ENCODE measurements at places on chromosomes 5 and 9.

- peak; percentile 39 for DNase-seq
These were observed 375.9 kb upstream of the TLE4 start for GRCh38 chr9:79195879-79196278.

DNA sequence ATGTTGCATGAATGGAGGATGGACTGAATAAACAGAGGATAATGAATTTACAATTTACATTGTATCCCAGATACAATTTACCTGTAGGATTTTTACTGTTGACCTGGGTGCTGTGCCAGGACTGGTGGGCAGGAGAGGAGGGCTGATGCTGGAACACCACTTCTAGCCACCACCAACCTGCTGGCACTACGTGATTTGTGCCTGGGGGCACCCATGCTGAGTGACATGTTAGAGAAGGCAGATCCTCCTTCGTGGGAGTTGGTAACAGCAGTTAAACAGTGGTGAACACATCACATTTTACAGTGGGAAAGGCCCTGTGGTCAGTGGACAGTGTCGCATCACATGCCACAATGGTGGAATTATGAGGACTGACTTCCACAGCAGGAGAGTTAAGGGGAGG, 3.0 kb upstream of the ANKRD34B start:
- no peak for DNase-seq

- DNase-seq, result no peak
These were observed 194.0 kb downstream of the IRX2 start for GRCh38 chr5:2557435-2557834.

DNA sequence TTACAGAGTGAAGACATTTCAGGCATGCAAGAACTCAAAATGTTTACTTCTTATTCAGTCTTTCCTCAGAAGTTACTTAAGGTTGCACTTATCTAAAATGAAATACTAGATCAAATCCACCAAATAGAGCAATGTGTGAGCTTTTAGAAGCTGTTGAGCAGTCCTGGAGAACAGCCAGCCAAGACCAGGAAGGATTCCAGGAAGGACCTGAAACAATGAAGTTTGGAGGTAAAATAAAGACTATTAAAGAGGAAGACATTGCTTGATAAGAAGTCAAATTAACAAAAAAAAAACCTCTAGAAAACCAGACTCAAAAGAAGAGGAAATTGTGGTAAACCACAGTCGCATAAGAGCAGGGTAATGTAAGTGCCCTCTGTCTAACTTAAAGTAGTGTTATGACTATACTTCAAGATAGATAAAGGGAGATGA, 156.2 kb upstream of the S1PR3 start:
- DNase-seq, result no peak

GRCh38 chr9:124349675-124350493, 65.4 kb downstream of the PSMB7 start:
- DNase-seq, result no peak

GRCh38 chr9:123162791-123163345, 105.5 kb downstream of the STRBP start:
- no peak for DNase-seq

- no peak for DNase-seq
These were observed 718.8 kb downstream of the MAT2B start for GRCh38 chr5:164224236-164224635.

GRCh38 chr9:76894198-76894597, 11.7 kb downstream of the PRUNE2 start:
- no peak for DNase-seq

DNA sequence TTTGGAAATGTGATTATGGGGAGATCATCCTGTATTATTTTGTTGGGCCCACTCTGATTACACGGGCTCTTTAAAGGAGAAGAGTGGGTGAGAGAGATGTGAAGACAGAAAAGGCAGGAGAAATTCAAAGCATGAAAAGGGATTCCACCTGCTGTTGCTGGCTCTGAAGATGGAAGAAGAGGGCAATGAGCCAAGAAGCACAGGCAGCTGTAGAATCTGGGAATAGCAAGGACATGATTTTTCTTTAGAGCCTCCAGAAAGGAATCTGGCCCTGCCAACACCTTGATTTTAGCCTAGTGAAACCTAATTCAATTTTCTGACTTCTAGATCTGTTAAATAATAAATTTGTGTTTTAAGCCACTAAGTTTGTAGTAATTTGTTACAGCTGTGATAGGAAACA, 11.3 kb downstream of the C9 start:
- no peak for DNase-seq

GRCh38 chr5:59000211-59000610, 417.3 kb downstream of the RAB3C start:
- DNase-seq, result no peak
